ENCODE measurements at places on chromosomes 5 and 9.

DNA sequence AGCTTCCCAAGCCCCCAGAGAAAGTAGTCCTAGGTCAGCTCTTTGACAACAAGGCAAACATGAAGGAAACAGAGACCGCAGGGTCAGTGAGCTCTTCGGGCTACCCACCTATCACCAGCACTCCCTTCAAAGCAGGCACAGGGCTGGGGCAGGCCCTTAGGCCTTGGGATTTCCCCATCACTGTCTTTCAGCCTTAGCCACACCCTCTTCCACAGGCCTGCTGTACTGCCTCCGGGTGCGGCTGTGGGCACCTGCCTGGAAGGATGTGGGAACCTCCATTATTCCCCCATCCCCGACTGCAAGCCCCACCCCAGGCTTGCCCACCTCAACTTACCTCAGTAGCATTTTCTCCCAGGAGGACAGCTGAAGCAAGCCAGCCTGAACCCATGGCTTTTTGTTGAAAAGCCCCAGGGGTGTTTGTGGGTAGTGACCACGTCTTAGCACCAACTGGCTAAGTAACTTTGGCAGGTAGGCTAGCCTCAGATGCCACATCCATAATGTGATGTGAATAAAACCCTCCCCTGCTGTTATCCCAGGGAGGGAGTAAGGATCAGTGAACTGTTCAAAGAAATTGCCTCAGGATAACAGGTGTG, 100.2 kb downstream of the PIK3R1 start:
- DNase-seq, result peak; percentile 22

- no peak for DNase-seq
Observed at GRCh38 chr5:145768863-145769262, 66.3 kb downstream of the PRELID2 start.

GRCh38 chr9:114237781-114238180, 82.4 kb downstream of the COL27A1 start:
- DNase-seq, result no peak

- no peak for DNase-seq
Observed at GRCh38 chr5:42810834-42811590, 680 bp downstream of the SELENOP start.

GRCh38 chr9:79012561-79012960, 559.2 kb upstream of the TLE4 start:
- no peak for DNase-seq

DNA sequence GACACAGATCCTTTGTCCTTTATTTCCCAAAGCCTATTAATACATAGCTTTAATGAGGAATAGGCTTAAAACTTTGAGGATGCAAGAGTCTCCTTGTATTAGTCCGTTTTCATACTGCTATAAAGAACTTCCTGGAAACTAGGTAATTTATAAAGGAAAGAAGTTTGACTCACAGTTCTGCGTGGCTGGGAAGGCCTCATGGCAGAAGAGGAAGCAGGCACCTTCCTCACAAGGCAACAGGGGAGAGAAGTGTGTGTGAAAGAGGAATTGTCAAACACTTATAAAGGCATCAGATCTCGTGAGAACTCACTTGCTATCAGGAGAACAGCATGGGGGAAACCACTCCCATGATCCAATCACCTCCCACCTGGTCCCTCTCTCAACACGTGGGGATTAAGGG, 5.4 kb upstream of the CLK4 start:
- DNase-seq, result no peak

- DNase-seq, result no peak
Observed at GRCh38 chr9:95670122-95670521, 153.4 kb upstream of the PTCH1 start.

GRCh38 chr9:102362470-102363132, 624.2 kb upstream of the GRIN3A start:
- DNase-seq, result no peak

DNA sequence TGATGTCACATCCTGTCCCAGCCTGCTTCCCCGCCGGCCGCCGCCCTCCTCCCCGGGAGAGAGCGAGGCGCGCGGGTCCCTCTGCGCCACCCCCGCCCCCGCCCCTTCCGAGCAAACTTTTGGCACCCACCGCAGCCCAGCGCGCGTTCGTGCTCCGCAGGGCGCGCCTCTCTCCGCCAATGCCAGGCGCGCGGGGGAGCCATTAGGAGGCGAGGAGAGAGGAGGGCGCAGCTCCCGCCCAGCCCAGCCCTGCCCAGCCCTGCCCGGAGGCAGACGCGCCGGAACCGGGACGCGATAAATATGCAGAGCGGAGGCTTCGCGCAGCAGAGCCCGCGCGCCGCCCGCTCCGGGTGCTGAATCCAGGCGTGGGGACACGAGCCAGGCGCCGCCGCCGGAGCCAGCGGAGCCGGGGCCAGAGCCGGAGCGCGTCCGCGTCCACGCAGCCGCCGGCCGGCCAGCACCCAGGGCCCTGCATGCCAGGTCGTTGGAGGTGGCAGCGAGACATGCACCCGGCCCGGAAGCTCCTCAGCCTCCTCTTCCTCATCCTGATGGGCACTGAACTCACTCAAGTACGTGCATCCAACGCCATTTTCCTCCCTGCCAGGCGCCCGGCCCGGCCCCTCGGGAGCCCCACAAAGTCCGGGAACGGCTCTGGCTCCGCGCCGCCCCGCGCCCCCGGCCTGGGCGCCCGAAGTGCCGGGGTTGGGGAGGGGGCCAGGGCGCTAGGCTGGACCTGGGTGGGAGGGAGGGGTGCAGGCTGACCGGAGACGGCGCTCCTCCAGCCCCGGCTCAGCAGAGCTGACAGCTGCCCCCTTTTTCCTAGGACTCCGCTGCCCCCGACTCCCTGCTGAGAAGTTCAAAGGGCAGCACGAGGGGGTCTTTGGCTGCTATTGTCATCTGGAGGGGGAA, 12.0 kb upstream of the OLFM1 start:
- DNase-seq, result no peak

DNA sequence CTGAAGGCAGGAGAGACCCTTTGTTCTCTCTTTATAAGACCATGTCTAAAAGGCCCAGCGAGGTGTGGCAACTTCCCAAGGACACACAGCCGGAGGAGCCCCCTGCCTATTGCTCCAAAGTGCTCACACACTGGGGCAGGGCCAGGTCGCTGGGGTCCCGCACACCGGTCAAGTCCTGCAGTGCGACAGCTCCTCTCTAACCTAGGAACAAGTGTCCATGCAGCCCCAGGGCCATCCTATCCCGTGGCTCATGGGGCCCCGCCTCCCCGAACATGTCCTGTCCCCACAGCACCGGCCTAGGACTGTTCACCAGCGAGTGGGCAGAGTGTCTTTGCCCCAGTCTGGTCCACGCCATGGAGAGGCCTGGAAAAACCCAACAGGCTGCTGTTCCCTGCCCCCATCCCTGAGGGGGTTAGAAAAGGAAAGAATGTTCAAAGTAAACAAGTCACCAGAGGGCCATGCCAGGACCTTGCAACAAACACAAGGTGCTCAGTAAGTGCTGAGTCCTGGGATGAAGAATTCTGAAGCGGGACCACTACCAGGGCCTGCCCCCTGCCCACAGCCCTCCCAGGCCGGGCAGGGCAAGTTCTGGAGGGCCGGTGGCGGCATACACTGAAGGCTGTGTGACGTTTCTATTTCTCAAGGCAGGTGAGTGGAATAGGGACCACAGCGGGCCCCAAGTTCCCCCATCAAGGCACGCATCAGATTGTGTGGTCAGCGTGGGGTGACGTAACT, 938 bp downstream of the NINJ1 start:
- no peak for DNase-seq

- DNase-seq, result no peak
Observed at GRCh38 chr5:20972419-20972925, 984.5 kb upstream of the CDH18 start.

DNA sequence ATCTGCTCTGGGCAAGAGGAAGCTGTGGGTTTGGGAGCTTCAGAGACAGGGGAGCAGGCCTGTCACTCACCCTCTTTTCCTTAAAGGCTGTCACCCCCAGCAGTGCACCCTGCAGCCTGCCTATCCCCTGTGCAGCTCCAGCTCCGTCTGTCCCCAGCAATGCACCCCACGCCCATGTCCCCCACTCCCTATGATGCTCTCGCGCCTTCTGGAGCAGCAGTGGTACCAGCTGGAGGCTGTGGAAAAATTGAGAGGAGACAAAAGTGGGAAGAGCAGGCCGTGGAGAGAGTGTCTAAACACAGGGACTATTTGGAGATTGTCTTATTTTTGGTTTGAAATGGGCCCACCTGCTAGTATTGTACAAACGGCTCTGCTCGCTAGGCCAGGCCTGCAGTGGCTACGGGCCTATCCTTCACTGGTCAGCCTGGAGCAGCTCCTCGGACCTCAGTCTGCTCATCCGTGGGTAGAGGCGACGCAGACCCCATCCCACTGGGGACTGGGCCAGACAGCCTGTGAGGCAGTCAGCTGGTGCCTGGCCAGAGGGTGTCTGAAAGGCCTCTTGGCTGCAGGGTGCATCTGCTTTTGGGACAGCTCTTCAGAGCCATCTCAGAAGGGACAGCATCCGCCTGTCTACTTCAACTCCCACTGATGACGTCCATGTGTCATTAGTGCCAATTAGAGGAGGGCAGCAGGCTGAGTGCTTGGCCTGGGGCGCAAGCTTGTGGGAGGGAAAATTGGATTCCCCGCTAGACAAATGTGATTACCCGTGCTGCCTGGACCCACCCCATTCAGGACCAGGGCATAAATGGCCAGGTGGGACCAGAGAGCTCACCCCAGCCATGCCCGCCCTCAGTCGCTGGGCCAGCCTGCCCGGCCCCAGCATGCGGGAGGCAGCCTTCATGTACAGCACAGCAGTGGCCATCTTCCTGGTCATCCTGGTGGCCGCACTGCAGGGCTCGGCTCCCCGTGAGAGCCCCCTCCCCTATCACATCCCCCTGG, at the start of gene DBH:
TSS of gene DBH (plus strand) at position 831 of the 999 bp plus-strand sequence. CDS start at position 840, 9 bp downstream.
- DNase-seq, result no peak

DNA sequence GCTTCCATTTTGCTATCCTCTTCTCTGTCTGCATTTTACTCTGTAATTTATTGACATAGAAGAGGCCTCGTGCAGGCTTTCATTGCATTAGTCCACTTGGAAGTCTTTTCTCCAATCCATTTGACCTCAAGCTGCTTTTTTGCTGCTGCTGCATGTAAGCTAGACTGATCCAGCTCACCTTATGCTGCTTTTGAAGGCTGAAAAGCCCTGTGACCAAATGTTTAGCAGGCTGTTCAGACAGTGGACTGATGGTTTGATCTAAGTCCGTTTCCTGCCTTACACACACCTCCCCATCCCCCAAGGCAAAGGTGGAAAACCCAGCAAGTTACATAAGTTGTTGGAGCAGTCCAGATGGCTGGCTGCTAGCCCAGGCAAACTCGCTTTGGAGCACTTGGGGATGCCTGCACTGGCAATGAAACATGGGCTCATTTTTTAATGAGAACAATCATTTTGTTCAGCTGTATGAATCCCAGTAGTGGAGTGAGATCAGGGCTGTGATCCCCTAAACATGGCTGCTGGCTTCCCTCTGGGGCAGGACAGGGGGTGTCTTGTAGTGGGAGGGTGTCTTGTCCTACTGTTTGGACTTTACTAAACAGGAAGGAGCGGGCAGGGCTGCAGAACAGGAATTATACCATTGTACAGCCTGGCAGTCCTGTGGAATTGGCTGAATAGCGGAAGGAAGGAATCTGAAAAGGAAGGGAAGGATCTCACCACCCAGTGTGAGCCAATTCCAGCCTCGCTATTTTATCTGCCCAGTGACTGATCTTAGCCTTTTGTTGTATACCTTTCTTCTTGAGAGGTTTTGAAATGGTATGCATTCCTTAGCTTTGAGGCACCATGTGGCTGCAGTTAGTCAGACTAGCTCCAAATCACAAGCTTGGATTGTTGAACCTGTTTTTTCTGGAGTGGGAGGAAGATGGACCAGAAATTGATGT, 212.0 kb downstream of the ARHGAP26 start:
- DNase-seq, result no peak

DNA sequence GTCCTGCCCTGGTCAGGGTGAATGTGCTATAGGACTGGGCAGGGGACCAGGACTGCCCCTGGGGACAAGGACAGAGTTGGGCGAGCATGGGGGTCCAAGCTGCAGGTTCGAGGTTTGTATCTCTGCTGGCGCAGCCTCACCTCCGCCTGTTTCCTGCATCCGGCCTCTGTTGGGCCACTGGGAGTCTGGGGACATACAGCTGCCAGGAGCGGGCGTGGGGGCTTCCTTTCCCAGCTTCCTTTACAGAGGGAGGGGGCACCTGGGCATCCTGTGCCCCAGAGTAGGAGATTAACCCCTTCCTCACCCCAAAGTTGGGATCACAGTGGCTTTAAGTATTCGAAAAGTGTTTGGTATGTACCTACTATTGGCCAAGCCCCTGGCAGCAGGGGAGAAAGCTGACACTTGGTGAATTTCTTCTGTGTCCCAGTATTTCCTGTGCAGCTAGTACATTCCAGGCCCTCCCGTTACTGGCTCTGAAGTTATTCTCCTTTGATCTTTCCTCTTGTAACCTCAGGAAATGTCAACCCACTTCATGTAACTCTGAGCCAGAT, 19.0 kb downstream of the OLFML2A start:
- DNase-seq, result no peak

- no peak for DNase-seq
Observed at GRCh38 chr9:91481972-91482371, 58.3 kb upstream of the NFIL3 start.

GRCh38 chr5:146564007-146564762, 48.2 kb upstream of the GPR151 start:
- DNase-seq, result no peak

GRCh38 chr5:7794311-7794710, 56.6 kb downstream of the CFAP90 start:
- no peak for DNase-seq

- no peak for DNase-seq
Observed at GRCh38 chr9:4883326-4883873, 90.7 kb downstream of the RCL1 start.

DNA sequence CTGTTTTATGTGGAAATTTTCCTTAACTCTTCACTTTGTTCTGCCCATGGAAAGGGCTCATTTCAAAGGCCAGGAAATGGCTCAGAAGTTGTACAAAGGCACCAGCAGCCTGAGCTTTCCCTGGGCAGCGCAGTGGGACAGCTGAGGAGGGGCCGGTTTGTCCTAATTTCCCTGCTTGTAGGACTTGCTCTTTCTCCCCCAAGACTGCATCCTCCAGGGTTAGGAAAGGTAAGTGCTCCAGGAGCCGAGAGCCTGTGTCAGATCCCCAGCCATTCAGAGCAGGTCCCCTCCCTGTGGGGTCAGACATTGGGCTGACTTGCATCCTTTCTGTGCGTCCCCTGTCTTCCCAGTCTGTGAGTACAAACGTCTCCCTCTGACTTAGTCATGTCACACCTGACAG, 43.5 kb downstream of the AGXT2 start:
- no peak for DNase-seq

DNA sequence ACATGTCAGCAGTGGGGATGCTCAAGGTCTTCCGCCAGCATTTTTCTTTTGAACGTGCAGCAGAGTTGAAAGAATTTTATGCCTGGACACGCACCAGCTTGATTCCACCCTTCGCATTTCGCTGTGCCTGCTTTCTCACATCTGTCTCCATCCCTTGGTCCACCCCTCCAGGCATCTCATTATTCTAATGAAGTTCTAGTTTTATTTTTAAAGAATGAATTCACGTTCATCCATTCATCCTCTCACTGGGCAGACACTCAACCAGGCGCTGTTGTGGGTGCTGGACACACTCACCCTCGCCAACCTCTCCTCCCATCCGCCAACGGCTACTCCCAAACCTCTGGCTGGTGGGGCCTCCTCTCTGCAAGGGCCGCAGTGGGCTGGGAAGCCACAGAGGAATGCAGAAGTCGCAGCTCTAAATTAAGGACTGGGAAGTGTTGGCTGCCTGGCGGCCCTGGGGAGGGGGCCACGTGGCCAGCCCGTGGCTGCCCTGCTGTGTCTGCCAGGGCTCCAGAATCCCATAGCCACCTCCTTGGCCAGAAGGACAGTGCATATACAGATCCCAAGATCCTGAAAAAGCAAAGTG, 6.7 kb downstream of the SUSD3 start:
- DNase-seq, result no peak
